Lower leg skin (tissue), 4 donors: ENCODE measurements at places on chromosomes 2 and 18.

DNA sequence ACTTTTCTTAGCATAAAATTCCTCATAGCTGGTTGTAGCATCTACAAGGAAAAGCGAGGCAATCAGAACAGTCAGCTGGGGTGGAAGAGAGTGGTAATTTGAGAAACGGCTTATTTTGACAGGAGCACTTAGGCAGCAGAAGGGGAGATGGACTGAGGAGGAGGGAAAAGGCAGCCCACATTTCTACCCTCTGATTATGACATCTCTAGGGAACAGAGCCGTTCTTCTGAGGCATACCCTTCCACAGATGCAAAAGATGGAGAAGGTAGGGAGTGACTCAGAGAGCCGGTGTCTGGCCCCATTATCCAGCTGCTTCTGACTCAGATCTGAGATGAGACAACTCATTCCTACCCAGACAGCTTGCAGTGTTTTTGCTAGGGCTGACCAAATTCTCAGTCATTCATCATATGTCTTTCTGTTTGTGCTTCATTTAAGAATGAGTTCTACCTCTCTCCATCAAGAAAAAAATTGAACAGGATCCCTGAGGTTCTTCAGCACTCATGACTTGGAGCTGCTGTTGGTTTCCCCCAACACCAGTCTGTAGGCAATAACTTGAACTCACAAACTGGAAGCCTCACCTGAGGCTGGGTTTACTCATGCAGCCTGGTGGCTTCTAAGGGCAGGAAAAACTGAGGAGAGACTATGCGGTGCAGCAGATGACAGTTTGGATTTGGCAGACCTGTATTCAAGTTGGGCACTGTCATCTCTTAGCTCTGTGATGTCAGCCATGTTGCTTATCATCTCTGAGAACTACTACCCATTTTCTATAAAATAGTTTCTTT, 15.9 kb upstream of the SEC11C start:
- DNase-seq: no peak

DNA sequence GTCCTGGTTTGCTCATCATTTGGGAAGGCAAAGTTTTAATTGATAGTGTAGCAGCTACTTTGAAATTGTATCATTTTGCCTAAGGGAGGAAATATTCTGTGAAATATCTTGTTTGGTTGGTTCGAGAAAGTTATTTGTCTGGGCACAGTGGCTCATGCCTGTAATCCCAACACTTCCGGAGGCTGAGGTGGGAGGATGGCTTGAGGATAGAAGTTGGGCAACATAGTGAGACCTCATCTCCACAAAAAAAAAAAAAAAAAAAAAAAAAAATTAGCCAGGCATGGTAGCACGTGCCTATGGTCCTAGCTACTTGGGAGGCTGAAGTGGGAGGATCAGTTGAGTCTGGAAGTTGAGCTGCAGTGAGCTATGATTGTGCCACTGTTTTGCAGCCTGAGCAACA, 3.1 kb upstream of the ADGRF3 start:
- no peak for DNase-seq

- no peak for DNase-seq
Measured at GRCh38 chr18:43651057-43651456, 373.8 kb upstream of the SYT4 start.

DNA sequence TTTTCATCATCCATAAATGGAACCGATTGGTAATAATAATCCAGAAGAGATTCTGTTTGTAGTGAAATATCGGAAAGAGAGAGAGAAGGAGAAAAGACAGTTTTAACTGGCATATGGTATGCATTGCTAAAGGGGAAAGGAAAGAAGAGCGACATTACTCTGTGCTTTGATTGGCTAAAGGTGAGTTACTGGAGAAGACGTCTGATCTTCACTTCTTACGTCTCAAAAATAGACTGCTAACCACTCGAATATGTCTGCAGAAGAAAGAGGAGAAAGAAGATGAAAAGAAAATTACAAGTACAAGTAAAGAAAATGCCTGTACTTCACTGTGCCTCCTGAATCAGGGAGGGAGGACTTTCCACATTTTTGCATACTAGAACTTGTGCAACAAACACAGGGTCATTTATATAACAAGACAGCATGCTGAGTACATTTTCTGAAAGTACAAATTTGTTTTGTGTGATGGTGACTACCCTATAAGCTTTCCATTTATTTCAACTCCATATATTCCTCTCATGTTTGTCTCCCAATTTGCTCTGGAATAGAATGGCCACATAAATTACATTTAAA, 787.2 kb downstream of the RNF144A start:
- no peak for DNase-seq

DNA sequence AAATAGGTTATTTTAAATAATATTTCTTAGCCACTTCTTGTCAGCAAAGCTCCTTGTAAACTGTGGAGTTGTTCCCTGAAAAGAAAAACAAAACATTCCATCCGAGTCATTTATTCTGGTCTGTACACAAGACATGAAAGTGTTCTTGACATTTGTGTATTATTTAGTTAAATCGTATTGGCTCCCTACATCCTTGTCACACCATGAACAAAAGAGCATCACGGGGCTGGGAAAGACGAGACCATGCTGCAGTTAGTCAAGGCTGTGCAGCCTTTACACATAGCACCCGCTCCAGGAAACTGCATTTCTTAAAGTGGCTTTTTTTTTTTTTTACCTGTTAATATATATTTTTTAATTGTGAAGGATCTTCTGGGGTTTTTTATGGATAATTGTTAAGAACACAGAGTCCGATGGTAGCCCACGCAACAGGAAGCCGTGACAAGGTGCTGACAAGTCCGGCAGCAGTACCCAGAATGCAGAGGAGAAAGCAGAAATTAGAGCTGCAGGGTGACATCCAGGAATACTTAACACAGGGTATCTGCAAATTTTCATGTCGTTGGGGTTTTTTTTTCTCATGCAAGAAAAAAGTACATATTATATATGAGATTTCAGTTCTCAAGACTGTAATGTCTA, 588.4 kb downstream of the ARHGAP15 start:
- DNase-seq: no peak

DNA sequence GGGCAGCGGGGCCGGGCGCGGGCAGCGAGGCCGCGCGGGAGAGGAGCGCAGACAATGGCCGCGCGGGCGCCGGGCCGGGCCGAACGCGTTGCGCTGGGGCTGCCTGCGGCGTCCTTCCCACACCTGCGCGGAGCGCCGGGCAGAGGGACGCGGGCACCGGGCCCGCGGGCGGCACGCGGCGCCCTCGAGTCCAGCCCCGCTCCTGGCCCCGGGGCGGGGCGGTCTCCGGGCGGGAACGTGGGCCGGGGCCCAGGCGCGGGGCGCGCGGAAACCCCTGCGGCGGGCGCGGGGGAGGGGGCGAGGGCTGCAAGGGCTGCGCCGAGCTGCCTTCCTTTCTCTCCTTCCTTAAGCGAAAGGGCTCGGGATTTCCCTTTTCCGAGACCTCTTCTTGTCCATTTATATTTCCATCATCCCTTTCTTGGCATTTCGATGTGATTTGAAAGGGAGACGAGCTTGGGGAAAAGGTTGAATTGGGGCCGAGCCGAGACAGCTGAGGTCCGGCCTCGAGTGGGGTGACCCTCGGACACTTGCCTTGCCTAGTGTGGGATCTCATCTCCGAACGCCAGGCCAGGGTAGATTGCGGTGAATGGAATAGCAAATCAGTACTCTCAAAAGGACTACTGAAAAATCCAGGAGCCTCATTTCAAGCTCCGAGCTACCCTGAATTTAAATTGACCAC, 676 bp downstream of the KLHL23 start:
- no peak for DNase-seq

- no peak for DNase-seq
Measured at GRCh38 chr18:31241425-31241824, 76.5 kb upstream of the DSG1 start.

DNA sequence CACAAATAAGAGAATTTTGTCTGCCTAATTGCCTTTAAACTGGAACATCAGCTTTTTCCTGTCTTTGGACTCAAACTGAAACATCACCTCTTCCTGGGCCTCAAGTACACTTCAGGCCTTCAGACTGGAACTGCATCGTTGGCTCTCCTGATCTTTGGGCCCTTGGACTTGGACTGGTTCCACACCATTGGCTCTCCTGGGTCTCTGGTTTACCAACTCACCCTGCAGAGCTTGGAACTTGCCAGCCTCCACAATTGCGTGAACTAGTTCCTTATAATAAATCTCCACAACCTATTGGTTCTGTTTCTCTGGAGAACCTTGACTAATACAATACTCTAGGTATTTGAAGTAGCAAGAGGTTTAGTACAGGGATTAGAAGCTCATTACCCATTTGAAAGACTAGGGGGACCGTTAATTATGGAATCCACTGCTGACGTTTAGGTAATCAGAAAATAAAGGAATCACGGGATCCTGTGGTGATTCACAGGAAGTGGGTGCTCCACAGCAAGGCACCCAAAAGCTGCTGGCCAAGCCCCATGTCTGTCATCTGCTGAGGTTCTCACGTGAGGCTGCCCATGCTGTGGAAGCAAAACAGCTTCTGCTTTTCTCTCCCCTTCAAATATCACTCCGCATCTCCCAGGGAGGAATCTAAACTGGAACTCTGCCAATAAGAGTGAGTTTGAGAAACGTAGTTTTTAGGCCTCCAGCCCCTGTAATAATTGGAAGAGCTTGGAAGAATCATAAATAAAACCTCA, 20.0 kb upstream of the SGPP2 start:
- DNase-seq: no peak
